ENCODE measurements at places on chromosomes 5 and 9. TPM values are rescaled to one million over a fixed set of nuclear protein-coding genes. Genes with fewer than 3 reads are reported as not detected.

The SPAAR gene
- 0.41 TPM for polyA plus RNA-seq

DNA sequence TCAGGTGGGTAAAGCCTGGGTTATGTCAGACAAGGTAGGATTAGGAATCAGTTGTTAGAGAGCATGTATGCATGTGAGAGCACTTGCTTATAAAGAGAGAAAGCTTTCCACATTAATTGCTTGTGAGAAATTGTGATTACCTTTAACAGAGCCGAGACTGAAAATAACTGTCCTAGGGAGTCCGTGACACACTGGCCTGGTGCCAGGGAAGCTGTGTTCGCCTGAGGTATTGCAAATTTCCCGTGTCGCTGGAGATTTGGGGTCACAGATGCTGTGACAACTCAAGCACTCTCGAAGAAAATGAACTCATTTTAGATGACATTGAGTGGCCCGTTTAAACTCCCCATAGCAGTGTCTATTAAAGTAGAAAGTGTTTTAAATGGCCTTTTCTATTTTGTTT lies 9.6 kb downstream of the SLC1A1 start:
- DNase-seq: no peak

GRCh38 chr5:30894811-30895210 lies 298.7 kb upstream of the CDH6 start:
- no peak for DNase-seq

GRCh38 chr5:89371646-89372045 lies 488.7 kb upstream of the MEF2C start:
- DNase-seq: no peak

DNA sequence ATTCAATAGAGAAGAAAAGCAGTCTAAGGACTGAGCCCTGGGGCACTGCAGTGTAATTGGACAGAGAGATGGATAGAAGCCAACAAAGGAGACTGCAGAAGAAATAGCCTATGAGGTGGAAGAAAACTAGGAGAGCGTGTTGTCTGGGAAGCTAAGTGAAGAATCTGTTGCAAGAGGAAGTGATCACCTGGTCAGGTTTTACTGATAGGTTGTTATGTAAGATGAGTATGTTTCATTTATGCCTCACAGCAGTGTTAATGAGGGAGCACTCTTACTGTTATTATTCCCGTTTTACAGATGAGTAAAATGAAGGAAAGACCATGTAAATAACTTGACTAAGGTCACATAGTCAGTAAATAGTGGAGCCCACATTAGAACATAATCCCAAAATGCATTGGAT lies 80.0 kb upstream of the GRHPR start:
- DNase-seq: no peak

GRCh38 chr5:150152636-150153462 lies 2.8 kb downstream of the PDGFRB start:
- no peak for DNase-seq

DNA sequence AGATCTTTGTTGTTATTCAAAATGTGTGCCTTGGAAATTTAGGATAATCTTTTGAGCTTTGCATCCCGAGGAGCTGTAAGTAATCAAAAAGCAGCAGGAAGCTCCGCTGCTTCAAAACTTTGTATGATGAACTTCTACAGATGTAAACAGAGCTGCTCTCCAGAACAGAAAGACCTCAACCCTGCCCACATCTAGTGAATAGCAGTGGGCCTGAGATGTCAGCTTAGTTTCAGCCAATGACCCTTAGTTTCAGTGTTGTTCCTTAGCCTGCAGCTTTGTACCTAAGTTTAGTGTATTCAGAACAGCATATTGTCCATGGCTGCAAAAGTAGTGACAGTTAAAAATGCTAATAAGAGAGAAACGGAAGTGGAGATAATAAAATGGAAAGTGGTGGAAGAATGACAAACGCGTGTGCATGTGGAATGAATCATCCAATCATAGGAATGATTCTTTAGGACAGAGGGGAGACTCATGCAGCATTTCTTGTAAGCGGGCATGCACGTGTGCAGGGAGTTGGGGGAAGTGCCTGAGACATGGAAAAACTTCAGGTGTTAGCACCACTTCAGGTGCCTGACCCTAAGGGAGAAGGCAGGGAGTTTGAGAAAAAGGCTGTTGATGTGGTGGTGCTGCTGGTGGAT lies 24.9 kb downstream of the SNX24 start:
- peak; percentile 59 for DNase-seq

- DNase-seq: peak; percentile 78
Measured at GRCh38 chr5:158695595-158696330, 404.0 kb downstream of the EBF1 start.

- no peak for DNase-seq
Measured at GRCh38 chr9:114823441-114823840, 17.6 kb upstream of the TNFSF15 start.

GRCh38 chr9:137023583-137023991 lies 4.5 kb downstream of the ABCA2 start:
- no peak for DNase-seq
